Activated B cell treated with CpG ODN at 0.5 μM for 24 hours (primary cell): ENCODE measurements at places on chromosomes 1 and 21.

GRCh38 chr1:17822741-17823426, 67.8 kb downstream of the ACTL8 start:
- no peak for DNase-seq

DNA sequence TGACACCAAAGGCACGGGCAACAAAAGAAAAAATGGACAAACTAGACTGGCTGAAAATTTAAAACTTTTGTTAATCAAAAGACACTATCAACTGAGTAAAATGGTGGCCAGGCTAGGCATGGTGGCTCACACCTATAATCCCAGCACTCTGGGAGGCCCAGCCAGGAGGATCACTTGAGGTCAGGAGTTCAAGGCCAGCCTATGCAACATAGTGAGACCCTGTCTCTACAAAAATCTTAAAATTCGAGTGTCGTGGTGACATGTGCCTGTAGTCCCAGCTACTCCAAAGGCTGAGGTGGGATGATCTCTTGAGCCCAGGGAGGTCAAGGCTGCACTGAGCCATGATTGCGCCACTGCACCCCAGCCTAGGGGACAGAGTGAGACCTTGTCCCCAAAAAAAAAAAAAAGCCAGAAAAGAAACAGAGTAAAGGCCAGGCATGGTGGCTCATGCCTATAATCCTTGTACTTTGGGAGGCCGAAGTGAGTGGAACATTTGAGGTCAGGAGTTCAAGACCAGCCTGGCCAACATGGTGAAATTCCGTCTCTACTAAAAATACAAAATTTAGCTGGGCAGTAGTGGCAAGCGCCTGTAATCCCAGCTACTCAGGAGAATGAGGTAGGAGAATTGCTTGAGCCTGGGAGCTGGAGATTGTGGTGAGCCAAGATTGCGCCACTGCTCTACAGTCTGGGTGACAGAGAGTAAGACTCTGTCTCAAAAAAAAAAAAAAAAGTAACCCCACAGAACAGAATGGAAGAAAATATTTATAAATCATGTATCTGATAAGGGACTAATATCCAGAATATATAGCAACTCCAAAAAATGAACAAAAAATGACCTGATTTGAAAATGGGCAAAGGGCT, 8.0 kb downstream of the TUT4 start:
- DNase-seq = no peak

DNA sequence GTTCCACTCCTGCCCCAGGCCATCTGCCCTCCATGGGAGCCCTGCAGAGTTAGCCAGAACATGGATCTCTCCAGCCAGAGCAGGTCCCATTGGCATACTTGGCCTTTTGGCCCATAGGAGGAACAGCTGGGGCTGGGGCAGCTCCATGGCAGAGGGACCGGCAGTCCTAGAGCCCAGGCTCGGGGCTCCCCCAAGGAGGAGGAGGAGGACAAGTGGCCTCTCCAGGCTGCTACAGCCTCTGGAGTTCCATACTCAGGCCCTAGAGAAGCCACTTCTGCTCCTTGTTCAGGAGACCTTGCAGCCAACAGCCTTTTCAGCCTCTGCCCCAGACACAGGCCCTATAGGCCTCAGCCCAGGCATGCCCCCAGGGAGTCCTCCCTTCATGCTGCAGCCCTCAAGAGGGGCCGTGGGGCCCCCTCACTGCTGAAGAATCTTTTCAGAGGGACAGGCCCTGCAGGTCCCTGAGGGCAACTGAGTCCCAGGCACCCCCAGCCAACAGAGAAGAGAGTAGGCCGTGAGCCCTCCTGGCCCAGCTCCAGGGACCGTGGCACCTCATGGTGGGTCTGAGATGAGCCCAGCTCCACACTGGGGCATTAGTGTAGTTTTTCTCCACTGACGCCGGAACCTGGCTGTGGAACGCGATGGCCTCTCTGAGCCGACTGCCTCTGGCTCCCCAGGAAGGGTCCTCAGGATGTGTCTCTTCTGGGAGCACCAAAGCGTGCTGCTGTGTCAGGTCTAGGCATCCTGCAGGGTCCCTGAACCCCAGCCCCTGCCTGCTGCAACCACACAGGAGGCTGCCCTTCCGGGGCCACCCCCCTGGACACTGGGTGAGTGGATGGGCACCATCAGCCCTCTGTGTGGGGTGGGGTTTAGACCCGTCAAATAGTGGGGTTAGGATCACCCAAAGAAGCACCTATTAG, 297.6 kb upstream of the VAMP3 start:
- no peak for DNase-seq

DNA sequence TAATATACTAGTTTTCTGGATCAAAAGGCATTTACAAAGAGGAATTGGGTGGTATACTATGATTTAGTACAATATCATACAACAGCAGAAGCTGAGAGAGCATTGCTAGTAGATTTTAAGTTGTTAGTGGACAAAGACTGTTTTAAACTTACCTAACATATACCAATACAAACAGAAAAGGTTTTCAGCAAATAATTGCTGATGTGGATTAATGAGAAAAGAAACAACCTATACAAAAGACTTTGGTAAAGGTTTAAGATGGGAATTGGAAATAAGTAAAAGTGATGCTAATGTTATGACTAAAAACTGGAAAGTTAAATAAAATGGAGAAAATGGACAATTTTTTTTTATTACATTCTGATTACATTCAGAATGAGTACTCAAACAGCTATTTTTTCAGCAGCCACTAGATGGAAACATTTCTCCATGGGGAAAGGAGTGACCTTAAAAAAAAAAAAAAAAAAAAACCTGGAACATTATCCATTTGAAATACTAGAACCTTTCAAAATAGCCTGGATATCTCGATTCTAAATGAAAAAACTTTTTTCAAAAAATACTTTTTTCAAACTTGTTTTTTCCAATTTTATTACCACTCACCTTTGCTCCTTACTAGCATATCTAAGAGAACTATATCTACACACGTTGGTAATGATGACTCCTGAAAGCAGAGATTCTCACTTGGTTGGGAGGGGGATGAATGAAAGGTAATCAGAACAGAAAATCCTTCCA, 55.4 kb downstream of the EPRS1 start:
- no peak for DNase-seq

DNA sequence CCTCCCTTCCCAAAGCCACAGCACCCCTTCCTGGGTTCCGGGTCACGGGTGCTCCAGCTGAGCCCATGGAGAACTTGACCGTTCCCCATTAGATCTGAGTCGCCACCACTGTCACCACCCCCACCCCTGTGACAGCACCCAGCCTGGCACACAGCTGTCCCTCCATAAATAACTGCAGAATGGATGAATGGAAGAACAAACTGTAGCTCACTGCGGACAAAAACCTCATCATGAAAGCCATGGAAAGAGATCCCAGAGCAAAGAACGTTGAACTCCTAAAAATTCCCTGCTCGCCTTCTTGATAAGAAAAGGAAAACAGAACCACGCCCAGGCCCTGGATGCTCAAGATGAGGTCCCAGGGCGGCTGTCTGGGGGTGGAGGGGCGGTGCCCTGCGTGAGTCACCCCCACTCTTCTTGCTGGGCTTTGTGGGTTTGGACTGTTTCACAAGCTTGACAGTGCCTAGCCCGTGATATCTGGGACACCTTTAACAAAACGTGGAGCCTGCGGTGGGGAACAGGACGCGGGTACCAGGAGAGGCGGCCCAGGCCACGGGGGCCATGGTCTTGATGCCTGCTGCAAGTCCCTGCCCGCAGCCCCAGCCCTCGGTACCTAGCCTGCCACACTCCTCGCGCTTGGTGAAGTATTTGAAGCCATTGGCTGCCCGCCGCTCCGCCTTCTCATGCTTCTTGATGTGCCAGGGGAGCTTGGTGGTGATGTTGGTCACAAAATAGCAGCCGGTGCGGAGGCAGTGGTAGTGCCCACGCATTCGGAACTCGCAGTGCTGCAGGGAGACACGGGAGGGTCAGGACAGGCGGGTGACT, 151.9 kb downstream of the CASZ1 start:
- no peak for DNase-seq

DNA sequence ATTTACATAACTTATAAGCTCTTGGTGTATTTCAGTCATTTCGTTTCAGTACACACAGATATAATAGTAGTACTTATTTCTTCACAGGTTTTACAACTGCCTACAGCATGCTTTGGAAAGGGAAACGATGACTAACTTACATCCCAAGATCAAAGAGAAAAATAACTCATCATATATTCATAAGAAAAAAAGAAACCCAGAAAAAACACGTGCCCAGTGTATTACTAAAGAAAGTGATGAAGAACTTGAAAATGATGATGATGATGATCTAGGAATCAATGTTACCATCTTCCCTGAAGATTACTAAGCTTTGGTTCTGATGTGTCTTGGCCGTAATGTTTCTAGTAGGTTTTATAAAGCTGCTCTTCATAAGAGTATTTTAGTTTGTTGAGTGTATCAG, 30.9 kb downstream of the TYW3 start:
- no peak for DNase-seq

DNA sequence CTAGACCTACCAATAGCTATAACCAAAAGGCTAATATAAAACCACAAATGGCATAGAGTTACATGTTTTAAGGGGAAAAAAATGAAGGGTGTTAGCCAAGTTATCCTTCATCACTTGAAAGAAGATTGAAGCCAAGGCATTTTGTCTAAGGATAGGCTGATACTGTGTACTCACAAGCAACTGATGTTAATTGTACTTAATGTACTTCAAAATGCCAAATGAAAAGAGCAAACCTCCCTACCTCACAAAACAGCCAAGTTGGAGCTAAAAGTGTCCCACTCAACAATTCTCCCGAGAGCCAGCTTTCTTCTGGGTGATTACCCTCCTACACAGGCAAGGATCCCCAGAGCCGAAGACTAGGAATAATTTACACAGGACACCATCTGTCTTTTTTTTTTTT, 4.4 kb upstream of the IGSF3 start:
- no peak for DNase-seq

DNA sequence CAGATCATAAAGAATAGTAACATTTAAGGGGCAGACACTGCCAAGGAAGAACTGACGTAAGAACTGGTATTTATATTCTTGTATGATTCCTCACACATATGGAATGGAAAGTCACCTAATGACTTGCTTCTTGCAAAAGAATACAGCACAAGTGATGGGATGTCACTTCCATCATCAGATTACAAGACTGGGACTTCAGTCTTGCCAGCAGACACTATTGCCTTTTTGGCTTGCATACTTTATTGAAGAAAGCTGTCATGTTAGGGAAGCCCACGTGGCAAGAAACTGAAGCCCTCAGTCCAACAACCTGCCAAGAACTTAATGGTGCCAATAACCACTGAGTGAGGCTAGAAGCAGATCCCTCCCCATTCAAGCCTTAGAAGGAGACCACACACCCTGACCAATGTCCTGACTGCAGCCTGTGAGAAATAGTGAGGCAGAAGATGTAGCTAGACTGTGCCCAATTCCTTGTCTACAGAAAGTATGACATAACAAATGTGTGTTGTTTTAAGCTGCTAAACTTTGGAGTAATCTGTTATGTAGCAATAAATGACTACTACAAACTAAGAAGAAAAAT, 12.0 kb downstream of the EGLN1 start:
- DNase-seq = no peak

- no peak for DNase-seq
Observed at GRCh38 chr1:240152611-240153297, 61.1 kb downstream of the FMN2 start.

DNA sequence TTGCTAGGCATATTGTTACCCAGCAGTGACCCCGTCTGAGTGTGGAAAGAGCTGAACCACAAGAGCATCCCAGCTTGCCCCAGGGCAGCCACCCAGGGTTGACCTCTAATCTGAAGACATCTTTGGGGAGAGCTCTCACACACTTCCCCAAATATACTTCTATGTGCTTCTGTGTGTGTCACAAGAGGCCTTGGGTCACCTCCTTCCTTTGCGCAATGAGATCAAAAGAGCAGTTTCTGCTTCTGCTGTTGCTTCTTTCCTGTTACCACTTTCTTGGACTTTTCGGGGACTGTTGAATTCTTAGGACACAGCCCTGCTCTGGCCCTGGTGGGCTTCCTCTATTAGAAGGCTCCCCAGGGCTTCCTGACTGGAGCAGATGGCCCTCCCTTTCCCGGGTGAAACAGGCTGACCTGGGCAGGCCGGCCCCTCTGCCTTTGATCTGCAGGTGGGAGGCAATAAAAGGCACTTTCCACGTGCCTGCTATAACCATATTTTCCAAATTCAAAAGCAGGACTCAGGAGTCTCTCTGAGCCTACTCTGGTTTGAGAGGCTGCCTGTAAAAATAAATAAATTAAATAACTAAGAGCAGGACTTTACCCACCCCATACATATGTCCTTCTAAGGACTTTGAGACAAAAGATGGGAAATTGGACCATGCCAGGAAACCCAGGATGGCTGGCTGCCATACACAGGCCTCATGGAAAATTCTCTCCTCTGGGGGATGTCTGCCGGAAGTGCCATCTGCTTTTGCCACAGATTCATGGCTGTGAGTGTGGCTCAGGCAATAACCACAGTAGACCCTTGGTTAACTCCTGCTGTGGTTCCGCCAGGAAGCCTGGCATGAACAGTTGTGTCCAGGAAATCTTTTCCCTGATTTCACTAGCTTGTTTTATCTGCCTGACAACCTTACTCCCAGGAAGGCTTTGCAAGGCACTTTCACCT, 28.3 kb upstream of the RCSD1 start:
- no peak for DNase-seq

- DNase-seq = no peak
Observed at GRCh38 chr21:34836103-34836932, 167.5 kb downstream of the CLIC6 start.

DNA sequence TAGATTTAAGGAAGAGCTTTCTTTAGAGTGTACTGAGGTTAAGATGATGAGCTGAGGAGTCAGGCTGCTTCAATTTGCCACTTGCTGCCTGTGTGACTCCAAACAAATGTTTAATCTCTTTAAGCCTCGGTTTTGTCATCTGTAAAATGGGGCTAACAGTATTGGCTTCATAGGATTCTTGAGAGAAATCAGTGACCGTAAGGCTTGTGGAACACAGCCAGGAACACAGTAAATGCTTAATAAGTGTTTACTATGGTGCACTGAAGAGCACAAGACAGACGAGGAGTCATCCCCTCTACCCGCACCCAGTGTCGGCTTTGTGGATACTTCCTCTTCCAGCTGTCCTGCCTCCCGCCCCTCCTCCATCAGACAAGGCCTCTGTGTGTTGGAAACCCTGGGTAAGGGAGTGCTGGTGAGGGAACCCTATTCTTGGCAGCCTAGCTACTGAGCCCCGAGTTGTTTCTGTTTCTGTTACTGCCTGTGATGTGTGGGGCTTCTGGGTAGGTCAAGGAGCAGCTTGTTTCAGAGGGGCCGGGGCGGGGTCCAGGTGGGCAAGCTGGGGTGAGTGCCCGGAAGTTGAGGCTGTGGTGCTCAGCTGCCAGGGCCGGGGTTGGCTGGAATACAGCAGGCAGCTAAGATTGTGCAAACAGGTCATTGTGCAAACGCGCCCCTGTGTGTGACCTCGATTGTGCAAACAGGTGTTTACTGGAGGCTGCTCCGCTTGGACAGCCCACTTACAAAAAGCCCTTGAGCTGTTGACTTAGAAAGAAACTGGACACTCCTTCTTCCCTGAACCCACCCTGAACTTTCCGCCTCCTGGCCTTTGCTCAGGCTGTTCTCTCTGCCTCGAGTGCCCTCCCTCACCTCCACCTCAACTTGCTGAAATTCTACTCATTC, 4.0 kb upstream of the CSF3R start:
- no peak for DNase-seq
